G401 (cell line): ENCODE measurements at places on chromosomes 2 and 18. TPM values are rescaled to one million over a fixed set of nuclear protein-coding genes. Genes with fewer than 3 reads are reported as not detected.

AQP12A gene
- not detected in 2 replicates for total RNA-seq

PRADC1 gene
- total RNA-seq = 21.9 and 33.7 TPM in 2 replicates

ICA1L gene
- total RNA-seq = 9.2 and 15.5 TPM in 2 replicates

MPP4 gene
- total RNA-seq = 7.4 and 8.8 TPM in 2 replicates

ZNF532 gene
- total RNA-seq = 19.5 and 21.9 TPM in 2 replicates

ABCA12 gene
- total RNA-seq = not detected in 2 replicates

IL36A gene
- not detected in 2 replicates for total RNA-seq

GRCh38 chr2:174964404-174964803 lies 40.8 kb downstream of the CHN1 start:
- no peak for DNase-seq

- DNase-seq = peak; percentile 89
Observed at GRCh38 chr2:235779444-235779896, 285.6 kb downstream of the AGAP1 start.

DNA sequence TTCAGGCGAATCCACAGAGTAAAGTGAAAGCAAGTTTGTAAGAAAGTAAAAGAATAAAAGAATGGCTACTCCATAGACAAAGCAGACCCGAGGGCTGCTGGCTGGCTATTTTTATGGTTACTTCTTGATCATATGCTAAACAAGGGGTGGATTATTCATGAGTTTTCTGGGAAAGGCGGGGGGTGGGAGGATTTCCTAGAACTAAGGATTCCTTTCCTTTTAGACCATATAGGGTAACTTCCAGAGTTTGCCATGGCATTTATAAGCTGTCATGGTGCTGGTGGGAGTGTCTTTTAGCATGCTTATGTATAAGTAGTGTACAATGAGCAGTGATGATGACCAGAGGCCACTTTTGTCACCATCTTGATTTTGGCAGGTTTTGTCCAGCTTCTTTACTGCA lies 59.8 kb downstream of the SLC4A3 start:
- DNase-seq = no peak

- DNase-seq = no peak
Observed at GRCh38 chr2:231489990-231490389, 25.7 kb upstream of the NCL start.

DNA sequence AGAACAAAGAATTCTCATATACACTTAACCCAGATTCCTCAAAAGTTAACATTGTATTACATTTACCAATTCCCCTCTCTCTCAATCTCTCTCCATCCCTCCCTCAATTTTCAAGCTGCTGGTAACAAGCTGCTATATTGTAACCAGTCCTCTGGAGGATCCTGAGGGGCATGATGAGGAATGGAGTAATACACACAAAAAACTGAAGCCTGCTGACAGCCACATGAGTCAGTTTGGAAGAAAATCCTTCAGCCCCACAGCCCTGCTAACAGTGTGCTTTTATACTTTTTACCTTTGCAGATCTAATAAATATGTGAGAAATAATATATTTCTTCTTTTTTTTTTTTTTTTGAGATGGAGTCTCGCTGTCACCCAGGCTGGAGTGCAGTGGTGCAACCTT lies 165.7 kb upstream of the RAB12 start:
- DNase-seq = no peak

DNA sequence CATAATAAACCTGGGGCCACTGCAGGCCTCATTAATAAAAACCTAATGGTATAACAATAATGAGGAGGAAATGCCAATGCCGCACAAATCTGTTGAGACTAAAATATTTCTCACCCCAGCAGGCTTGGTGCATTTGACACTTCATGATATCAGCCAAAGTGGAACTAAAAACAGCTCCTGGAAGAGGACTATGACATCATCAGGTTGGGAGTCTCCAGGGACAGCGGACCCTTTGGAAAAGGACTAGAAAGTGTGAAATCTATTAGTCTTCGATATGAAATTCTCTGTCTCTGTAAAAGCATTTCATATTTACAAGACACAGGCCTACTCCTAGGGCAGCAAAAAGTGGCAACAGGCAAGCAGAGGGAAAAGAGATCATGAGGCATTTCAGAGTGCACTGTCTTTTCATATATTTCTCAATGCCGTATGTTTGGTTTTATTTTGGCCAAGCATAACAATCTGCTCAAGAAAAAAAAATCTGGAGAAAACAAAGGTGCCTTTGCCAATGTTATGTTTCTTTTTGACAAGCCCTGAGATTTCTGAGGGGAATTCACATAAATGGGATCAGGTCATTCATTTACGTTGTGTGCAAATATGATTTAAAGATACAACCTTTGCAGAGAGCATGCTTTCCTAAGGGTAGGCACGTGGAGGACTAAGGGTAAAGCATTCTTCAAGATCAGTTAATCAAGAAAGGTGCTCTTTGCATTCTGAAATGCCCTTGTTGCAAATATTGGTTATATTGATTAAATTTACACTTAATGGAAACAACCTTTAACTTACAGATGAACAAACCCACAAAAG lies 580.9 kb upstream of the TMEFF2 start:
- peak; percentile 57 for DNase-seq

DNA sequence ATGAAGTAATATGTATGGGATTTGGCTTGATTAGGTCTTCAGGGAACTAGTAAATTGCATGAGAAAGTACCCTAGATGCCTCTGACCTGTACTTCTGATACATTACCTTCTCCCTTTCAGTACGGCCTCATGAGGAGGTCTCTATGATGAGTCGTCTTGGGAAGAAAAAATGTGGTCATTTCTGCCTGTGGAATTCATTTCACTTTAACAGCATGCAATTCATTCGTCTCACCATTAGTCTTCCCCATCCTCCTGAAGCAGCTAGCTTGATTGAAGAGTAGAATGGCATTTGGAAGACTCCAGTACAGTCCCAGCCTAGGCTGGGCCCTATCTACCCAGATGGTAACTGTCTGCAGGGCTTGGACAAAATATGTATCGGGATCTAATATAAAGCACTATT lies 52.2 kb downstream of the TMX3 start:
- DNase-seq = no peak

- DNase-seq = no peak
Observed at GRCh38 chr2:9656270-9656766, 25.5 kb upstream of the YWHAQ start.

- DNase-seq = peak; percentile 53
Observed at GRCh38 chr2:190781604-190782198, 98.9 kb upstream of the GLS start.

GRCh38 chr2:1744446-1745170 lies at the start of gene PXDN:
Gene PXDN (minus strand): TSS chr2:1744515. CDS start chr2:1744455, 60 bp downstream.
- DNase-seq = no peak

- no peak for DNase-seq
Observed at GRCh38 chr2:167651406-167652151, 595.8 kb downstream of the STK39 start.

DNA sequence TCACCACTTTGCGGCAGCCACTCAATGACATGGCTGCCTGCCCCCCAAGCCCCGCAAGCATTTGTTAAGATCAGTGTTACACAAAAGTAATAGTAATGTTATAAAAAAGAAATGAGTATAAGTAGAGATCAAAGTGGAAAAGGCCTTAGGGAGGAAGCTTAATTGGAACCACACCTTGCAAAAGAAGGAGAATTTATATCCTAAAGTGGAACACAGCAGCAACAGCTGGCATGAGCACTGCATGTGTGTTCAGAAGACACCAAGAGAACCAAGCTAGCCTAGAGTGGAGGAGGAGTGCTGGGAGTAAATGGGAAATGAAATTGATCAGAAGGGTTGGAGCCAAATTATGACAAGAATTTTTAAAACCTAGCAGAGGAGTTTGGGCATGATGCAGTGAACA lies 73.1 kb upstream of the STK17B start:
- DNase-seq = no peak

- peak; percentile 57 for DNase-seq
Observed at GRCh38 chr2:10042301-10043161, 819 bp upstream of the KLF11 start.

DNA sequence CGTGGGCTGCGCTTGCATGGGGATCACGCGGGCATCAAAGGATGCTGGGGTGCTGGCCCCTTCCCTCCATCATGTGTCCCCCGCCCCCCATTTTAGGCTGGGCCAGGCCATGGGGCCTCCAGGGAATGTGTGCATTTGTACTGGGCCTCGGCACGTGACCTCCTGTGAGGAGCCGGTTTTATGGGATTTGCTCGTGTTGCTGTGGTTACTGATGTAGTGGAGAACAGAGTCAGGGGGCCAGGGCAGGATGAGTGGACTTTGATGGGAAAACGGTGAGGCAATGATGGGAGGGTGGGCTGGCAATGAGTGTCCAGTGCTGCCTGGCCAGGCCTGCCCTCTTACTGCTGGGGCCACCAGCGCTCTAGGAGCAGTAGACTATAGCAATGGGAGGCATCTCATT lies 257.7 kb downstream of the LOXHD1 start:
- DNase-seq = no peak

- DNase-seq = peak; percentile 89
Observed at GRCh38 chr2:134466141-134466540, 212.3 kb downstream of the MGAT5 start.

DNA sequence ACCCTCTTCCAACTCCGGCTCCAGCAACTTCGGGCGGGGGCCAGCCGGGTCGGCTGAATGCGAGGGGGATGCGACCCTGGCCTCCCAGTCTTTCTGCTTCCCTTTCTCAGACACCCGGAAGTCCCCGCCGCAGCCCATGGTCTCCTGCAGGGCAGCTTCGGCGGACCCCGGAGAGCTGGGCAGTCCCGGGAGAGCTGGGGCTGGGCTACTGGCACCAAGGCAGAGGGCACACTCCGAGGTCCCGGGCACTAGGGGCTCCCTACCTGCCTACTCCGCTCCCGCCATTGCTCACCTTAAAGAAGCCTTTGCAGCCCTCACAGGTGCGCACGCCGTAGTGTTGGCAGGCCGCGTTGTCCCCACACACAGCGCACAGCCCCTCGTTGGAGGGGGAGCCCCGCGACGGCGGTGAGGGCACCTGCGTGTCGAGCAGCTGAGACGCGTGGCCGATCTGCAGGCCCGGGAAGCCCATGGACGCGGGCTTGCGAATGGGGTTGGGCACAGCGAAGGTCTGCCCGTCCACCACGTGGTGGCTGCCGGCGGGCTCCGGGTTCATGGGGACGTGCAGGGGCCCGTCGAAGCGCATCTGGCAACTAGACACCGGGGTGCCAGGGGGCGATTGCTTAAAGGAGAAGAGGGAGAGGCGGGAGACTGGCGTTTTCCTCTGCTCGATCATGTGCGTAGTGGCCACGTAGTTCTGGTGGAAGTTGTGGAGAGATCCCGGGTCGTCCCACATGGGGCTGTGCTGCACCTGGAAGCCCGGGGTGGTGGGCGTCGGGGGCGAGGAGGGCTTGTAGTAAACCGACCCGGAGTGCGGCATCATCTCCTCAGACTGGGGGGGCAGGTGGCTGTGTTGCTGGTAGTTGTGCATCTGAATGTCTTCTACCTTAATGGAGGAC lies 3.2 kb downstream of the NR4A2 start:
- no peak for DNase-seq

GRCh38 chr2:176188774-176189680 lies 559 bp downstream of the HOXD1 start:
- DNase-seq = no peak

GRCh38 chr18:24033641-24034412 lies 19.3 kb downstream of the TTC39C start:
- DNase-seq = no peak

- no peak for DNase-seq
Observed at GRCh38 chr2:72144274-72144631, 3.4 kb downstream of the CYP26B1 start.

- no peak for DNase-seq
Observed at GRCh38 chr2:238703436-238703835, 144.4 kb upstream of the TWIST2 start.

GRCh38 chr18:3256693-3257626 lies 5.0 kb upstream of the MYL12B start:
- no peak for DNase-seq

GRCh38 chr2:8524823-8525222 lies 157.0 kb upstream of the ID2 start:
- DNase-seq = no peak

GRCh38 chr18:44817831-44818473 lies 137.3 kb downstream of the SETBP1 start:
- DNase-seq = no peak

DNA sequence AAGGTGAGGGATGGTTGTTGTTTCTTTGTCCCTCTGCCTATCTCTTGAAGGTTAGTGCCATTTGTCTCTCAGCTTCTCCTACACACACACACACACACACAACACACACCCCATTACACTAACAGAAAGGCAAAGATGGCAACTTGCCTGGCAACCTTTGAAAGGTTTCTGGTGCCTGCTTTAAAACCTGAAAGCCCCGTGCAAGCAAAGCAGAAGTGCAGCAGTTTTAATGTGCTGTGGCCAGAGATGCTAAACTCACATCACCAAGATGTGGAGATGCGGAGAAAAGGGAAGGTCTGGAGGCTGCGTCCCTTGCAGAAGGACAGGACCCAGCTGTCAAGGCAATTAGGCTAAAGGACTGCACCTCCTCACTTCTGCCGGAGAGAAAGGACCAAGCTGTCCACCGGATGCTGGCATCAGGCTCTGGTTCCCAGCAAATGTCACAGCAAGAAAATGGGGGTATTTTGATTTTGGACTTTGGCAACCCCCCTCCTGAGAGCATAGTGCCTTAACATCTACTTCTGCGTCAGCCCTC lies 196.4 kb downstream of the ARL4C start:
- peak; percentile 46 for DNase-seq

- DNase-seq = no peak
Observed at GRCh38 chr2:88654714-88655113, 27.4 kb upstream of the EIF2AK3 start.

DNA sequence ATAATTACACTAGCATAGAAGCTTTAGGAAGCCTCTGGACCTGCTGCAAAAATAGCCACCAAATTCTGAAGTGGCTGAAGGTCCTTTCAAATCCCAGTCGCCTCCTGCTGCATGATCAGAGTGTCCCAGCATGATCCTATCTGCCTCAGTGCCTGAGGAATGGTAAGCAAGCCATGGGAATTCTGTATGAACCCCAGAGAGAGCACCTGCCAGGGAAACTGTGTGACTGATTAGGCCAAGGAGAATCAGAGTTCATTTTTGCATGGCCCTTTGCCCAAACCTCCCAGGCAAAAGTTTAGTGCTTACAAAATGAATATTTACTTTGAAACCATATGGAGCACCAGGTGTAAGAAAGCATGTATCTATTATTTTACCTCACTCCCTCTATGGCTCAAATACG lies 221.4 kb downstream of the ARL4C start:
- no peak for DNase-seq
